ENCODE measurements at places on chromosomes 13 and 19. TPM values are rescaled to one million over a fixed set of nuclear protein-coding genes. Genes with fewer than 3 reads are reported as not detected.

DNA sequence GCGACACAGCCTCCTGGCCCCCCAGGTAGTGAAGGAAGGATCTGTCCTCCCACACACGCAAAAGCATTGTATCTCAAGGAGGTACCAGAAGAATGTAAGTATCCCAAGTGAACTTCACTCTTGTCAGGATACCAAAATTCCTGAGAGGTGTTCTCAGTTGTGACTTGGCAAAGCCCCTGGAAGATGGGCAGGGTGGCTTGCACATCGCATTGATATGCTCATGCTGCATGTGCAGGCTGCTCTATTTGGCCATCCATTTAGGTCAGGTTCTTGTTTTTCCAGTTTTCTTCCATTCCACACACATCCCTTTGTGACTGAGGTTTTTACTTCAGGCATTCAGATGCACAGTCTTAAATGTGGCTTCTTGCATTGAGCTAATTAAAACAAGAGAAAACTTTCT lies 382.8 kb downstream of the FOXO1 start:
- DNase-seq, result no peak

GRCh38 chr13:113623491-113624234 lies 34.3 kb downstream of the ATP4B start:
- DNase-seq, result peak; percentile 24

DNA sequence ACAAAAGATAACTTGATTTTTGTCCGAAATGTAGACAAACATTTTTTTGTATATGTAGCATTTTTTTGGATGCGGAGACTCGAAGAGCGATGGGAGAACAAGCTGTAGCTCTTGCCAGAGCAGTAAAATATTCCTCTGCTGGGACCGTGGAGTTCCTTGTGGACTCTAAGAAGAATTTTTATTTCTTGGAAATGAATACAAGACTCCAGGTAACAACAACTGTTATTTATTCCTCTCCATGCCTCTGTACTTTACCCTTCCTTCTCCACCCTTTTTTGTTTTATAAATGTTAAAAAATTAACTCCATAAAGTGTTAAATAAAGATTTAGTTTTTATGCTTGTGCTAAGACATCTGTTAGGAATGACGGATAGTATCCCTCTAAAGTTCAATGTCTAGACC lies 184.2 kb downstream of the PCCA start:
- no peak for DNase-seq

DNA sequence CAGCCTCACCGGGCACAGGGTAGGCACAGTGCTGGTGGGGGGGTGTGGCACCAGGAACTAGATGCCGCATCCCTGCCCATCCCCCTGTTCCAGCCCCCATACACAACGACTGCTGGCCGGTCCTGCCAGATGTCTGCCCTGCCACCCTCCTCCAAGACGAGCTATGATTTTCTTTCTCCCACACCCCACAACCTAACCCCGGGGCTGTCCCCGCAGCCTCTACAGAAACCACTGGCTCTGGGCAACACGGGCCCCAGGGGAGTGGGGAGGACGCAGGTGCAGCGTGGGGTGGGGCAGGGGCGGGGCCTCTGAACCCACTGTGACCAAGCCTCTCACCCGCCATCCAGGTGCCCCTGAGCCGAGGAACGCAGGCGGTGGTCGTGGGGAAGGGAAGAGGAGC lies 15.5 kb downstream of the PGLS start:
- DNase-seq, result no peak

DNA sequence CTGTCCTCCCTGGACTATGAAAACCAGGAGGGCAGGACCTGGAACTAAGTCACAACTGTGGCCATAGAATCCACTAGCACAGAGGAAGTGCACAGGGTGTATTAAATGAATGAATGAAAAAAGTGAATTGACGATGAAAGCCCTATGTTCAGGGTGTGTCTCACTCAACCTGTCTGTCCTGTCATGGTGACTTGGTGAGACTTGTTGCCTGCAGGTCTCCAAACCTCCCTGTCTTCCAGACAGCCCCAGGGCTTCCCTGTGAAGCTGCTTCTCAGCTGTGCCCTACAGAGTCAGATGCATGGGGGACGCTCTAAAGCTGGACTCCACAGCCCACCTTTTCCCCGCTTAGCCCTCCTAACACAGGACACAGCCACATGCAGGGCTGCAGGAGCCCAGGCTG lies 4.8 kb upstream of the IGFL1 start:
- DNase-seq, result no peak

GRCh38 chr19:6038634-6039405 lies 60.9 kb upstream of the RANBP3 start:
- DNase-seq, result no peak

PGLYRP2 gene
- under 0.01 TPM for total RNA-seq

DCT gene
- under 0.01 TPM for total RNA-seq

ZNF208 gene
- 1.3 TPM for total RNA-seq

CXCL17 gene
- not detected for total RNA-seq

ZNF77 gene
- total RNA-seq, result 3.8 TPM

All from hematopoietic multipotent progenitor cell (in vitro differentiated cells).